NCI-H1417 (cell line): ENCODE measurements at places on chromosomes 1 and 21.

DNA sequence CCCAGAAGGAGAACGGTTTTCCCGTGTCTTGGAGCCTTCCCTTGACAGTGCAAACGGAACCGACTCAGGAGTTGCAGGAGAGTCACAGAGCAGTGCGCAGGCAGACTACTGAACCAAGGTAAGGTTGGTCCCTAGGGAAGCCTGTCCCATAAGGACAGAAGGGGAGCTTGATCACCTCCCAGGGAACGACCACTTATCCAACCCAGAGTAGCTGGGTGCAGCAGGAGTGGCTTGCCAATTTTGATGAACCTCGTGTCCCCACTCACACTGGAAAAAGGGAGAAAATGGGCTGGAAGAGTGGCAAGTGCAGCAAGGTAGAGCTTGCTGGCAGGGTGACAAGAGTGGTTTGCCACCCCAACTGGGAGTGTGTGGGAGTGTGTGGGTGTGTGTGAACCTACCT lies 95.1 kb downstream of the LIPI start:
- DNase-seq, result no peak

DNA sequence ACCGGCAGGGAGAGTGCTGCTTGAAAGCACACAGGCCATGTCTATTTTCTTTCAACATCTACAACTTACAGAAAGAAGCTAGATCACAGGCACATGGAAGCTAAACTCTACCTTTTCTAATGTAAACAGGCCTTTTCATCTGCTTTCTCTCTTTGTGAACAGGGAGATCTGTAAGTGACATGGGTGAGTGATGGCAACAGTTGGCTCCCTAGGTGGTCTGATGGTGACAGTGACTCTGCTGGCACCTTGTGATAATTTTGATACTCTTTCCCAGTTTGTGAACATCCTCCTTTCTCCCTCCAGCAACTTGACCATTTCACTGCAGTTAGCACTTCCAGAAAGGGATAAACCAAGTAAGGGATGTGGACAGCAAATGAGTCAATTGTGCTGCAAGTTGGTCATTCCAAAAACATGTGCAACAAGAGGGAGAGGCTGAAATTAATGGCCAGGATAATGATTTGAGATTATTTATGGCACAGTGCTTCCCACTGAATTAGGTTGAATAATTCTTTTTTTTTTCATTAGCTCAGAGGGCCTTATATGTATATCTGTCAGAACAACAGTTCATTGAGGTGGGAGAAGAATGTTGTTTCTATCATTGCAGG lies 89.5 kb downstream of the XCL2 start:
- no peak for DNase-seq

- no peak for DNase-seq
Measured at GRCh38 chr21:34732388-34732821, 63.6 kb downstream of the CLIC6 start.

- no peak for DNase-seq
Measured at GRCh38 chr1:147500309-147500839, 40.9 kb upstream of the BCL9 start.

GRCh38 chr1:226526801-226527595 lies 21.6 kb upstream of the STUM start:
- no peak for DNase-seq

DNA sequence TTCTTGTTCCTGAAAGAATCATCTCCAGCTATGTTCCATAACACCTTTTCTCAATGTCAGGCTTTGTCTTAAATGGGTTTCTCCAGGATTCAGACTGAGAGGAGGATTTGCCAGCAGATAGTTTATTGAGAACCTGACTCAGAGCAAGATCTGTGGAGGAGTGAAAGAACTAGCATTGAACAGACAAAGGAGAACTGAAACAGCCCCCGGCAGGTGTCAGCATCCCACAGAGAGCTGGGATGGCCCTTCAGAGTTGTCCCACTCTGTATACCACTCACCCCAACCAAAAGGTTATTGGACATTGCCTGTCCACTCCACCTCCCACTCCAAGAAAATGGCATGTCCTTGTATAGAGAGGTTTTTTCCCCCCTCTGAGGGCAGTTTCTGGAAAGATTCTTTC lies 270.7 kb downstream of the PAPPA2 start:
- DNase-seq, result no peak

GRCh38 chr1:117630423-117630998 lies 24.7 kb downstream of the TENT5C start:
- DNase-seq, result no peak

GRCh38 chr1:31666263-31666963 lies 21.7 kb upstream of the PEF1 start:
- DNase-seq, result peak; percentile 39

DNA sequence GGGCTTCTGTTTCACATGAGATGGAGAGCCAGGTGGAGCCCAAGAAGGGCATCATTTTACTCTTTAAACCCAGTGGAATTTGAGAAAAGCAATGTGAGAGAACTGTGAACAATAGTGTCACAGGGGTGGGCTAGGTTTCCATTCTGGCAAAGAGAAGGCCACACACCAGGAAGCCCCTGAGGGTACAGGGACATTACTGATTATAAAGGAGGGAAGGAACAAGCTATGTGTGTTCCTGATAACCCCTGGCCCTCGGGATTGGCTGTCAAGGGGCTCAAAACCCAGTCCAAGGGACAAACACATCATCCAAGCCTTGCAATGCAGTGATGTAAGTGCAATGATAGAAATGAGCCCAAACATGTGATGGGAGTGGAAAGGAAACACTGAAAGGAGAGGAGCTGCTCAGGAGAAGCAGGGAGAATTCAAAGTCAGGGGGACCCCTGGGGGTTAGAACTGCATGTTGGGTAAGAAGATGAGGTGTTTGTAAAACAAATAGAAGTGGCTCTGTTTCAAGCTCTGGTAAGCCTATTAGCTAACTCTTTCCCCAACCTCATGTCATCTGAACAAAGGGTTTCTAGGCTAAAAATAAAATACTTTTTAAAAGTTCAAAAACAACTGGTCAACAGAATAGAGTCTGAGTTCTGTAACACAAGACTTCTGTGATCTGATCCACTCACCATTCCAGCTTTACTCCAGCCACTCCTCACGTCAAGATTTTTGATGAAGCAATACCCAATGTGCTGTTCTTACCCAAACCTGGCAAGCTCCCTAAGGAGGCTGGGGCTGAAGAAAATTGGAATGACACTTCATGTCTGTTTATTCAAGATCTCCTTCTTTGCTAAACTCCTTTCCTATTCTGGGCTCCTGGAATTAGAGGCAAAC lies 51.1 kb upstream of the IL12RB2 start:
- DNase-seq, result no peak

- no peak for DNase-seq
Measured at GRCh38 chr1:228125185-228125584, 14.9 kb upstream of the GUK1 start.

DNA sequence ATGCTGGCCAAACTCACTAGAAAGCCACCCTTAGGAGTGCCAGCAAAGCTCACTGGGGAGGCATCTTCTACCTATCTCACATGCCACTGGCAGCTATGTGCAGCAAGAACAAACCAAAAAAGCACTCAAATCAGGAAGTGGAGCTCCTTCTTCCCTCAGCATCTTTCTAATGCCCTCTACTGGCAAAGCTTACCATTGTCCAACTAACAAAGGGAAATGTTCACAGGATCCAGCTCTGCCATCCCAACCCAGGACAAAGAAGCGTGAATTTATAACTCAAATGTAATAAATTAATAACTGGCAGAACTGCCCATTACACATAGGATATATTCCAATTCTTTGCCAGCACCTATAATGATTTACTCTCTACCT lies 38.9 kb downstream of the LEPR start:
- peak; percentile 21 for DNase-seq

DNA sequence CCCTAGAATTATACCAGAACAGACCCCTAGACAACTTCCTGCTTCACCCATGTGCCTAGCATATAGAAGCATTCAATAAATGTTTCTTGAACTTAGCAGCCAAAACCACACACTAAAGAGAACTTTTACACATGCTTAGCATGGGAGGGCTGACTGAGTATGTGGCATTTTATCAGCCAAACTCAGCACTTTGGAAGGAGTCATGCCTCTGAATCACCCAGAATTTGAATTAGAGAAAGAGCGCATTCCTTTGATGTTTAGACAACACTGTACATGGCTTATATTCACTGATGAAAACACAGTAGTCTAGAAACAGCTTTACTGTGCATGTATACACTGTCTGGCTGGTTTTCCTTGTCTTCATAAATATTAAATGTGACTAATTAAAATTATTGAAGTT lies 26.1 kb downstream of the SPAG17 start:
- no peak for DNase-seq

GRCh38 chr1:43731867-43732531 lies 24.7 kb downstream of the ST3GAL3 start:
- DNase-seq, result peak; percentile 45

GRCh38 chr1:41580520-41581172 lies 96.2 kb upstream of the EDN2 start:
- DNase-seq, result no peak

GRCh38 chr21:31682620-31683019 lies 23.1 kb downstream of the SOD1 start:
- no peak for DNase-seq

- no peak for DNase-seq
Measured at GRCh38 chr1:28286111-28286510, 26.8 kb downstream of the SESN2 start.

DNA sequence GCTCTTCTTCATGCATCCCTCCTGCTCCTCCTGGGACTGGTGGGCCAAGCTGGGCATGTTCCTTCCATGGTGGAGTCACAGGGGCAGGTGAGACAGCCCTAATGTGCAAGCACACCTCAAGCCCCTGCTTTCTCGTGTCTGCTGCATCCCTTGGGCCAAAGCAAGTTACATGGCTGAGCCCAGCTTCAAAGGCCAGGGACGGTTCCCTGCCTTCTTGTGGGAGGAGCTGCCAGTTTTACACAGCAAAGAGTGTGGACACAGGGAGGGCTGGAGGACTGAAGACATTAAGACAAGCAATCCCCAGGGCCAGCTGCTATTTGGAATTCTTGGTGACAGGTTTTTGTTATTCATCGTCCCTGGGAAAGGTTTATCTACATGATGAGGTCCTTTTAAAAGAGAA lies 175.2 kb upstream of the CACNA1E start:
- DNase-seq, result no peak

DNA sequence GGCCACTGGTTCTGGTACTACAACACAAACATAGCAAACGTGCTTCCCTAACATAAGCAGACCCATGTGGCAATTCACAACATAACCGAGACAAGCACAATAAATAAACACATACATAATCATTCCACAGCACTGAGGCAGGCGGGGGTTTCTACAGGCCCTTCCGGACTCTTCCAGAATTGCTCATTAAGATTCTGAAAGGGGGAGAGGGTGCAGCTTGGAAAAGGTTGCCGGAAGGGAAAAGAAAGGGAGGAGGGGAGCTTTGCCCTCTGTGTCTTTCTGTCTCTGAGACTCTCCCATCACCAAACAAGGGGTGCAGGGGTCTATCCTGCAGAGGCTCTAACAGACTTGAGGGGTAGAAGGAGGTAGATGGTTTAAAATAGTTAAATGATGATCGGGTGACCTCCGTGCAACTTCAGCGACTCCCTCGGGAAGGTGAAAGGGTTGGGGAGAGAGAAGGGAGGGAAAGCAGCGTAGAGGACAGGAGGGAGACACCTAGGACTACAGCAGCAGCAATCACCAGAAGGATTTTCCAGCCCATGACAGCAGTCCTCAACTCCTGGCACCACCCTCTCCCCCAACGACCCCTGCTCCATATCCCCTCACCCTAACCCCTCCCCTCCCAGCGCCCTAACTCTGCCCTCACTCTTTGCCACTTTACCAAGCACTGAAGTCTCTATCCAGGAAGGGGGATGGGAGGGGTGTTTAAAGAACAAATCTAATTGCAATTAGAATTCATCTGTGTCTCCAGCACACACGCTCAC lies 365.5 kb upstream of the ESRRG start:
- DNase-seq, result peak; percentile 38

GRCh38 chr21:31397939-31398338 lies 53.9 kb upstream of the TIAM1 start:
- no peak for DNase-seq

DNA sequence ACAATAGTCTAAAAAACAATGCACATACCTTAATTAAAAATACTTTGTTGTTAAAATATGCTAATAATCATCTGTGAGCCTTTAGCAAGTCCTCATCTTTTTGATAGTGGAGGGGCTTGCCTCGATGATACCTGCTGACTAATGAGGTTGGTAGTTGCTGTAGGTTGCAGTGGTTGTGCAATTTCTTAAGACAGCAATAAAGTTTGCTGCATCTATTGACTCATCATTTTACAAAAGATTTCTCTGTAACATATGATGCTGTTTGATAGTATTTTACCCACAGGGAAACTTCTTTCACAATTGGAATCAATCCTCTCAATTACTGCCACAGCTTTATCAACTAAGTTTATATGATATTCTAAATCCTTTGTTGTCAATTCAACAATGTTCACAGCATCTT lies 7.6 kb downstream of the C1orf87 start:
- no peak for DNase-seq

DNA sequence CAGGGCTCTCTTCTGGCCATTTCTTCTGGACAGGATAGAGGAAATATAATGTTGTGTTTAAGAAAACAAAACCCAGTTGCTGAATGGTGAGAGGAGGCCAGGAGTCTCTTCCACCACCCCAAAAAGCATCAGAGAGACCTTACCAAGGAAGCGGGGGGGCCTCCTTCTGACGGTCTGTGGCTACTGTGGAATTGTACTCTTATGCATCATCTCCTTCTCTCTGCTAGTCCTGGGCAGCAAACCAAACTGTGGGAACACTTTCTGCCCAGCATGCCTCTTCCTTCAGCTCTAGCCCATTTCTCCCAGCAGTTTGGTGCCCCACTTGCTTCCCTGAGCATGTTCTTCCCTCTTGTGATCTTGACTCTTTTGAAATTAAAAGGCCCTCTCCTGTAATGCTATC lies 157.7 kb downstream of the HHIPL2 start:
- DNase-seq, result no peak

- DNase-seq, result no peak
Measured at GRCh38 chr1:102937401-102937800, 170.9 kb downstream of the COL11A1 start.

DNA sequence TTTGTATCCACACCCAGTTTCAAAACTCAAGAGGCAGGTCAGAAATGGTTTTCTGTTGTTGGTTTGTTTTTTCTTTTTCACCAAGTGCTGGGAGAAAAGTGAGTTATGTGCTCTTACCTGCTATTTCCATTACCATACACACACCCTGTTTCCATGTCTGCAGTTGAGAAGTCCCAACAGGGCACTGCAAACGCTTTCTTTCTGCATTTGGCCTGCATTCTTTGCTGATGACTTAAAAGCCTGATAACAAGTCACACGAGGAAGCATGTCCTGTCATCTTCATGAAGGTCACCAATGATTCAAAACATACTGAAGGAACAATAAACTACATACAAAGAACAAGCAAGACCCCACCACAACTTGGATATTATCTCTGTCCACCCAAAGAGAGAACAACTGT lies 24.8 kb upstream of the KCNE1 start:
- no peak for DNase-seq
